Thymus (tissue), 14 donors: ENCODE measurements at places on chromosomes 6 and 20.

GRCh38 chr6:48397887-48398286 is 286.9 kb upstream of the PTCHD4 start:
- no peaks in the 10 kb centered on the region for H3K36me3 ChIP-seq
- no peaks in the 10 kb centered on the region for H3K27me3 ChIP-seq
- H3K4me1 ChIP-seq = no peaks in the 10 kb centered on the region

DNA sequence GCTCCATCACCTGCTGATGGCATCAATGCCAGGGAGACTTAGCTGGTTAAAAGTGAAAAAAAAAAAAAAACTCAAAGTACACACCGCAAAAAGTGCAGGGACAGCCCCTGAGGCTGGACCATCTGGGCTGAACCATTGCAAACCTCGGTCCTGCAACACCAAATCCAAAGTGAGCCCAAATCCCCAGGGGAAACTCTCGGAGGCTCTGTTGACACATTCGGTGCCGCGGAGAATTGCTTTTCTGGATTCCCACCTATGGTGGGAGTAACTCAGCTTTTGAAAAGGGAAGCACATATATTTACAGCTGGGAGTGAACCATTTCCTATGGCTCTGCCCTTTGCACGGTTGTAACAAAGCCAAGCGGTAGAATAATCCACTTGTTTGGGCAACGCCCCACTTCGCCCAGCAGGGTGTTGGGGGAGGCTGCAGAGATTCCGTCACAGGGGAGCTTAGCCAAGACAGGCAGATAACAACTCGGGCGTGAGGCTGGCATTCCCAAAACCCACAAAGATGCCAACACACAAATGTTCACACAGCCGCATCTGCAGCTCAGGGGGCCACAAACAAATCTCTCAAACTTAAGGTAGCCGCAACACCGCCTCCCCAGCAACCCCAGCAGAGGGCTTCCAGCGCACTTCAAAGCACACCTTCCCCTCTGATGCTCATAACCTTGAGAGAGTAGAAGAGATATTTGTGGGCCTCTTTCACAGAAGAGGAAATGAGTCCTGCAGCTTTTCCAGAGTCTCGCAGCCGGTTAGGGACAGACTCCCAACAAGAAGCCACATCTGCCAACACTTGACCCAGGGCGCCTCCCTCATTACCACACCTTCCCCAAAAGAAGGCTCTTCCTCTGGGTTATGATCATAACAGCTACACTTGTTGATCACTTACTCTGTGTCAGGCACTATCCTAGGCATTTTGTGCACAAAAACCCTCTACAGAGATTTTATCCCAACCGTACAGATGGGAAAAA is 11.4 kb downstream of the ZC3H12D start:
- no peak for DNase-seq
- peaks cover 23% of the 10 kb centered on the region for H3K4me1 ChIP-seq
- no peak overlapping the region for H3K4me3 ChIP-seq
- H3K27ac ChIP-seq = no peak overlapping the region
- no peaks in the 10 kb centered on the region for H3K27me3 ChIP-seq

- no peak overlapping the region for H3K4me3 ChIP-seq
- H3K36me3 ChIP-seq = peaks cover 8% of the 10 kb centered on the region
- H3K4me1 ChIP-seq = peaks cover 7% of the 10 kb centered on the region
- H3K27me3 ChIP-seq = no peaks in the 10 kb centered on the region
Observed at GRCh38 chr20:3900187-3900604, 11.0 kb downstream of the PANK2 start.

DNA sequence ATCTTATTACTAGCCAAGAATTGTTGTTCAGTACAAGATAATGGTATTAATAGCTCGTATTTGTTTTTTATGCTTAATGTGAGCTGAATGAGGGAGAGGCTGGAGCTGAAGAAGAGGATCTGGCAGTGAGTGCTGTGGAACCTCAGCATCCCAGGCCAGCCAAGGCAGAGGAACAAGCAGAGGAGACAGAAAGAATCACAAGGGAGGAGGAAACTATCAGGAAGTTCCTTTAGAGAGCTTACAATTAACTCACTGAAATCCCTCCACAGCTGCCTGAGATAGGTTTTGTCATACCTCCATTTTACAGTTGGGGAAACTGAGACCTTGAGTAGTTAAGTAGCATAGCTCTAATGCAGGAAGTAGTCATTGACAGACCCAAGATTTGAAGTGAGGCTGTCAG is 39.9 kb upstream of the TULP4 start:
- H3K4me3 ChIP-seq = no peak overlapping the region
- H3K36me3 ChIP-seq = no peaks in the 10 kb centered on the region
- DNase-seq = no peak
- no peak overlapping the region for H3K27ac ChIP-seq
- H3K27me3 ChIP-seq = no peaks in the 10 kb centered on the region
